ENCODE measurements at places on chromosomes 2 and 18.

- no peak for DNase-seq
Observed at GRCh38 chr2:218895326-218895725, 14.7 kb downstream of the WNT10A start.

- no peak for DNase-seq
Observed at GRCh38 chr2:69437751-69438154, 518 bp upstream of the NFU1 start.

GRCh38 chr2:219959471-219959870, 332.0 kb downstream of the SLC4A3 start:
- no peak for DNase-seq

DNA sequence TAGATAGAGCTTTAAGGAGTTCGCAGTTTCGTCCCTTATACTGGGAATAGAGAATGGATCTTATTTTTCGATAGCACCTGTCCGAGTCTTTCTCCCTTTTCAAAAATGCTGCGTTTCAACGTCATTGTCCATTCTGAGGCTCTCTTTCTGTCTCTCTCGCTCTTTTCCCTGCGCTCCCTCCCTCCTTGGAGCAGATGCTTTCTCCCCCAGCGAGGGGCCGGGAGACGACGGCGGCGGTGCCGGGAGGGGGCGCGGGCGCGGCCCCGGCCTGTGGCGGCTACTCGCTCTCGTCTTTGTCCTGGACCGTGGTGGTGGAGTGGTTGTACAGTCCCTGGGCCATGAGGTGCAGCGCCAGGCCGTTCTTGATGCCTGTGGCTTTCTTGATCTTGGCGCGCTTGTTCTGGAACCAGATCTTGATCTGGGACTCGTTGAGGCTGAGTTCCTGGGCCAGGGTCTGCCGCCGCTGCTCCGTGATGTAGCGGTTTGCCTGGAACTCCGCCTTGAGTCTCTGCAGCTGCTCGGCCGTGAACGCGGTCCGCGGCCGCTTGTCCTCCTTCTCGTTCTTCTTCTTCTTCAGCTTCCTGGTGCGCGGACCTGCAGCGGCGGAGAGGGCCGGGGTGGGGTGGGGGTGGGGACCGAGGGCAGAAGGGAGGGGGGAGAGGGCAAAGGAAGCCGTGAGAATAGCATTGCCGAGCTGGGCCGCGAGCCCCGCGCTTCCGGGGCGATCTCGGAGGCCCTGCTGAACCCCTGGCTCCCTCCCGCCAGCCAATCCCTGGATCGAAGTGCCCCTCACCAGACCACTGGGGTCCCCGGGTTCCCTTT, 4.6 kb downstream of the EN1 start:
- no peak for DNase-seq

DNA sequence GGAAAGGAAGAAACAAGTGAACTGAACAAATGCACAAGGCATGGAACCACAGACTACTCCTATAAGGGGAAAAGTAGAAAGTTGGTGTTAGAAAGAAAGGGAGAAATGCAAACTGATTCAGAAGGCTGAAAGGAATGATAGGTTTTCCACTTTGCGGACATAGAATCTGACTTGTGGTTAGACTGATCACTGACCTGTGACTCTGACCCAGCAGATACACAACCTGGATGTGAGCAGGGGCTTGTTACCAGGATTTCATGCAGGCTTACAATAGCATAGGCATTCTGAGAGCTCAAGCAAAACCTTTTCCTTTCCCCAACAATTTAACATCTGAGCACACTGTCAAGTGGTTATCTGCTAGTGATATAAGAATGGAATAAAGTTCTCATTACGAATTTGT, 237.0 kb upstream of the CDH20 start:
- DNase-seq: no peak

DNA sequence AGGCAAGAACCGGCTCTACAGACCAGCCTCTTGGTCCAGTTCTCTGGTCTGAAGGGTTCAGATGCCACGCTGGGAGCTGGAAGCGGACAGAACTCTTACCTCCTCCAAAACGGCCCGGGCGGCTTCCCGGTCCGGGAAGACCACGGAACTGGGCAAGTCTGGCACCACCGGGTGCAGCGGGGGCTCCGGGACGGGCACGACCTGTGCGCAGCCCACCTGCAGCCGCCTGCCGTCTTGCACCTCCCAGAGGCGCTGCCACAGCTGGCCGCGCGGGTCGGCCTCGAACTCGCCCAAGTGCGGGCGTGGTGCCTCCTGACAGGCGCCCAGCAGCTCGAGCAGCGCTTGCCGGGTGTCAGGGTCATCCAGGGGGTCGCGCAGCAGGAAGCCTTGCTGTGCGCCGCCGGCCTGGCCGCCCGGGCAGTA, 773 bp downstream of the CMPK2 start:
- no peak for DNase-seq

DNA sequence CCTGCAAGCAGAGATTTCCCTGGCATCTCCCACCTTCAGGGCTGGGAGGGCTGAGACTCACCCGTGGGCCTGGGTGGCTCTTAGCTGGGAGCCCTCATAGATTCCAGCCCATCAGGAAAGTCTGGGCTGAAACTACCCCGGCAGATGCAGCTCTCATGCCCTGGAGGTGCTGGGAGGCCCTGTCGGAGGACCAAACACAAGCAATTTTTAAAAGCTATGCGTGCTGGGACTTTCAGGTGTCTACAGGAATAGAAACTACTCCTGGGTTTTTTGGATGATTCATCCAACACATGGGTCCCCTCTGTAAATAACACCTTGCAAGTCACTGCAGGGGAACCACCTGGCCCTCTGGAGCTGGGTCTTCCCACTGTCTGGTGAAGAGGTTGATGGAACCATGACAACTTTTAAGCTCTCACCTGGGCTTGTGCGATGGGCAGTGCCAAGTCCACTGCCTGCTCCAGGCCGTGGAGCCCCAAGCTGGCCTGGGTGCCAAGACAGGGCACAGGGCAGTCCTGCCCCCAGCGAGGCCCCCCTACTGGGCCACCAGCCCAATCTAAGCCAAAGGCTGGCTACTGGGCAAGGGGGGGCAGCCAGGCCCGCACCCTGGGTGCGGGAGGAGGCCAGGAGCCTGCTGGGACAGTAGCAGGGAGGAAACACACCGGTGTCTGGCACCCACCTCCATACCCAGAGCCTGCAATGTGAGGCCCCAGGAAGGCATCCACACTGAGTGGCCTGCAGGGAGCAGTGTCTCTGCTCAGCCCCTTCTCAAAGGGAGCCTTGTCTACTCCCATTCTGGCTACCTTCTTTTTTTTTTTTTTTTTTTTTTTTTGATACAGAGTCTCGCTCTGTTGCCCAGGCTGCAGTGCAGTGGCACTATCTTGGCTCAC, 1.1 kb upstream of the GPR55 start:
- no peak for DNase-seq

GRCh38 chr2:195057001-195057400, 600.0 kb upstream of the SLC39A10 start:
- DNase-seq: no peak

GRCh38 chr18:73597832-73598615, 549.6 kb downstream of the FBXO15 start:
- no peak for DNase-seq

DNA sequence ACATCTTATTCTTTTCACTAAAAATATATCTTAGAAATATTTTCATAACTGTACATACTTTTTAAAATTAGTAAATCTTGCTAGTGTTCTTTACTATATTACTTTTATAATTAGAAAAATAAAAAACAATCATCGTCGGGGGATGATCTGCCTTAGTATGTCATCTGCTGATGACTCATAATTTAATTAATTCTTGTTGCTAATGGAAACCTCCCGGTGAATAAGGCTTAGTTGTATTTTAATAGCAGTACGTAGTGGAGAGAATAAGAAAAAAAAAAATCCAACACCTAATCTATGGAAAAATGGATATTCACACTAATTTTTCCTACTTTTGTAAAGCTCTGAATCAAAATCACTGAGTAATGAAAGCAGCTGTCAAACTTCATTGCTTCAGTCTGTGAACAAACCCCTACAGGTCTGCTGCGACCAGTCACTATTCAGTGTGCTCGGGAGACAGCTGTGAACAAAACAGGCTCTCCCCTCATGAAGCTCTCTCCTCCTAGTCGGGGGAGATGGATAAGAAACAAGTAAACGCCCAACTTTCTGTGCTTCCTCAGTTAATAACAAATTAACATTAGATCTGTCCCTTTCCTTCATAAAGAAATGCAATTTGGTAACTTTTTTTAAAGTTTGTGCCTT, 97.4 kb upstream of the UPP2 start:
- no peak for DNase-seq

DNA sequence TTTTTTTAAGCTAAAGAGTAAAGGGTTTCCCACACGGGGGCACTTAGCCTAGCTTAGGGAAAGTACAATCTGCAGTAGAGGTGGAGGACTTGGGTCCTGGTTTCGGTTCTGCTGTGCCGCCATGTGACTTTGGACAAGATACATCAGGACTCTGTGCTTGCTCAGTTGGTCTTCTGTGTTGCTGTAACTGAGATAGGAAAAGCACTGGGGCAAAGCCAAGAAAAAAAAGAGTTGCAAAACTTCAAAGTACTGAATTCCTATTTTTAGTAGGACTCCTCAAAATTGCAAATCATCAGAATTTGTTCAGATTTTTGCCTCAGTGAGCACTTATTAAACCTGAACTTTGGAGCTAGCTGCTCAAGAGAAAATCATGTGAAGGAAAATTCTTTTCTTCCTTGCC, 96.3 kb upstream of the STON1 start:
- DNase-seq: no peak

GRCh38 chr2:42964439-42965083, 172.2 kb upstream of the HAAO start:
- peak; percentile 28 for DNase-seq

GRCh38 chr2:30408961-30409387, 38.1 kb upstream of the LCLAT1 start:
- no peak for DNase-seq

DNA sequence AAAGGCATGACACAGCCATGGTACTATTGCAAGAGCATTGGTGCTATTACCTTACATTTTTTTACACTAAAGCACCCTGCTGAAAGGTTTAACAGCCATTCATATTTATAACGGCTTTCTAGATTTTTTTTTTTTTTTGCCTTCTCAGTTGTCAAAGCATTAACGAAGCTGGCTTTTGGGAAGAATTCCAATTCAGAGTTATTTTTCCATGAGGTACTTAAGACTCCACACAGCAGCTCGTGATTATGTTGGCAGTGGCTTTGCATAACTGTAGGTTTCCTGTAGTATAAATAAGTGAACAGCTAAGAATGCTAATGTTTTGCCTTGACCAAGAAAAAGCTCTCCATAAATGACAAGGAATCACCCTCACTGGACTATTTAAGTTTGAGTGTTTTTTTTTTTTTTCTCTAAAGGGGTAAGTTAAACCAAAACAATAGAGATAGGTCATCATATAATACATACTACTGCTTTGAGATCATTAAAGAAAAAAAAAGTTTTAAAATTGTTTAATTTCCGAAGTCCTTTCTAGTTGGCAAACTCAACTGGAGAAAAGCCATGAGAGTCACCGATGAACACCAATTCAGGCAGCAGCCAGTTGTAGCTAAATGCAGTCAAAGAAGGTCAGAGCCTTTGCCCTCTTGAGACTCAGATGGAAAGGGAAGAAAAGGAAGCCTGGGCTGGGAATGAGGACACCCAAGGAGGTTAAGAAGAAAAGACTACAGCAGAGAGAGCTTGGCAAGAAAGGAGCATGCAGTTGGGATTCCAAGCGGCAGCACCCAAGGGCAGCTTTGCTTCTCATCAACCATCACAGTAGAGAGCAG, 187.4 kb upstream of the NCKAP5 start:
- no peak for DNase-seq

GRCh38 chr2:66547118-66547517, 112.2 kb downstream of the MEIS1 start:
- no peak for DNase-seq

DNA sequence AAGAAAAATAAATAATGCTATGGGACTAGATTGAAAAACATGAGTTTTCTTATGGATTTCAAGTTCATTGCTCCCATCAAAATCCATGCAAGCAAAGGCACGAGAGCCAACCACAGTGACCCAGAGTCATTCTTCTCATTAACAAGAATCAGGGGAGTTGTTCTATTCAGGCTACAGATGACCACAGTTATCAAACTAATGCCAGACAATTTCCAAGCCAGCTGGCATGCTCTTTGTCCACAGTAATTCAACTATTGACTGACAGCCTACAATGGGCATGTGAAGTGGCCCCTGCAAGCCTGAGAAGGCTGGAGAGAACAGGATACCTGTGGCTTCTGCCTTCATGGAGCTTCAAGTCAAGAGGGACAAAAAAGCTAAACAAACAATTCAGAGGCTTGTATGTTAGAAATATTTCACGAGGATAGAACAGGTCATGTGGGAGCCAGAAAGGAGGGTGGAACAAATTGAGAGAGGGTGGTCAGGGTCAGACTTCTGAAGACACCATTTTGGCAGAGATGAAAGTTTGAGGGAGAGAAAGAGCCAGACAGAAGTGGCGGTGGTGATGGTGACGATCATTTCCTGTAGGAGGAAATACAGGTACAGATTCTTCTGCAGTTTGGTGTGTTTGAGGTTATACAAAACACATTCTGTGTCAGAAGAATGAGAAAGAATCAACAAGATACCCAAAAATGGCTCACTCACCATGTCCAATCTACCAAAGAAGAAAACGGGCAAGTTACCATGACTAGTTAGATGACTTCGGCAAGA, 732.4 kb downstream of the RNF144A start:
- DNase-seq: no peak

DNA sequence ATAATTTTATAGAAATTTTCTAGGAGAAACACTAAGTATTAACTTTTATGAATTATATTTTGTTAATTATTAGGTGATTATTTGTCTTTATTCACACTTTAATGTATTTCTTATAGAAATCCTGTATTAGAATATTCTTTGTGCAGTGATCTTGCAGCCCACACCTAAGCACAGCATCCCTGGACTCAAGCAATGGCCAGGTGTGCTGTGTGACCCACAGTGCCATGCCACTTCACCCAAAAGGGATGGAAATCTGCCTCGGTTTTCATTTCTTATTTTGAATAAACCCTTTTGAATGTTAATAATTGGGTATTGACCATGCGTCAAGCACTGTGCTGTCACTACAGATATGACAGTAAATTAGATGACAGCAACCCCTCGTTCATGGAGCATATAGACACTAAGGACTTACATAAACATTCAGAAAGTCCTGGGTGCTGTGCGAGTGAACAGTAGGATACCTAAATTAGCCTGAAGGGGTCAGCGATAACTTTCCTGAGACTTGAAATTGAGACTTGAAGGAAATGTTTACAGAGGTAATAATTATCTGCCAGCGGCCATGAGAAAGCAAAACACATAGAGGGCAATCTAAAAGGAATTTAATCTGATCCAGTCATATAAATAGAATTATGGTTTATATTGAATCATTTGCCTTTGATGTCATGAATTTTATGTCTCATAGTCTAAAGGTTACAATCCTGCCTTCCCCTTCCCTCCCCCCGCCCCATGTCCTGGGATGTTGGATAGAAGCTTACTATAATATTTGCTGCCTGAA, 52.7 kb upstream of the CALCRL start:
- peak; percentile 15 for DNase-seq

DNA sequence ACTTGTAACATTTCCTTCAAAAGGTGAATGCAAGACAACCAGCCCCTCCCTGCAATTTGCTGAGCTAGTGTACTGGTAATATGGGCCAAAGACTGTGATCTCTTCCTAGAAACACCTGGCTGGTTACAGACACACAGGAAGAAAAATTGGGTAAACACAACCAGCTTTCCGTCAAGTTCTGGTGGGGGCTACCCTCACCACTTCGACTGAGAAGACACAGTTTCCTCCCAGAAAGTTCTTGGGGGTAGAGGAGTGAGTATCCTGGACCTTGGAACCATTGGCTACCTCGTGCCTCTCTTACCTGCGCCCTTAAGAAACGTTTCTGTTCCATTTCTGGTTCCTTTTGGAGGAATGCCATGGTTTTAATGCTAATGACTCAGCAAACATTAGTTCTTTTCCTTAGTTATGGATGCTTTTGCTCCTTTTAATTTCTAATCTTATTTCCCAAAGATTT, 120.9 kb upstream of the DLX2 start:
- DNase-seq: no peak

All from T1000 (cell line).